MG63 (cell line): ENCODE measurements at places on chromosomes 1 and 21. TPM values are rescaled to one million over a fixed set of nuclear protein-coding genes. Genes with fewer than 3 reads are reported as not detected.

GRCh38 chr1:207981976-207982375 lies 71.1 kb upstream of the CD34 start:
- peak; percentile 24 for DNase-seq

DNA sequence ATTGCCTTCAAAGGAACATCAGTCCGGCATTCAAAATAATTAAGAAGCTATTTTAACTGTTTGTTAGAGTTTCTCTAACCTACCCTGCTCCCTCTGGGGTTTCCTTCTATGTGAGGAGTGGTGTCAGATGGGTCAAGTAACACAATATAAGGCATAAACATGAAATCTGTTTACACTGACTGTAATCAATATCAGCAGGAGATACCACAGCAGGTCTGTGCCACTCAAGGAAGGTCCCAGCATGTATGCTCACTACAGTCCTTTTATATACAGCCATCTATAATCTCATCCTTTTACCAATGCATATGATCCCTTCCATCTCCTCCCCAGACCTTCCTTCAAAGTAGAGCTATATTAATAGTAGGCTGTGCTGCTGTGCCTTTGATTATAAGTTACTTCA lies 25.4 kb downstream of the EEIG2 start:
- DNase-seq, result no peak

DNA sequence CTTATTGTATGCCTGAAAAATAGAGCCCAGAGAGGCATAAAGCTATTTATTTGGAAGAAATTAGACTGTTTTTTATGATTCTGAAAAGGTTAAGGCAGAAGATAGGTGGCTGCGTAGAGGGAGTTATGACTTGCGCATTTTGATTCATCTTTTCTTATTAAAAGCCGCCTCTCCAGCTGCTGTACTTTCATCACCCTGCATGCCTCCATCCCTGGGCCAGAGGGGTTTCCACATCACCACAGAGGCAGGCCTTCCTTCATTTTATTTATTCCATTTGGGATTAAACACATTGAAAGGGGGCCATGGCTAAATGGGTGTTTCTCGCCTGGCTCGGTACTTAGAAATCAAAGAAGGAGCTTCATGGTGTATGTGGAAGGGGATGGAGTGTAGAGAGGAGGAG lies 14.6 kb upstream of the RGS8 start:
- DNase-seq, result no peak

GRCh38 chr1:44377925-44378784 lies 23.1 kb upstream of the ERI3 start:
- peak; percentile 38 for DNase-seq

GRCh38 chr1:216500273-216500967 lies 77.2 kb upstream of the USH2A start:
- no peak for DNase-seq

GRCh38 chr1:156896490-156897033 lies 3.0 kb downstream of the PEAR1 start:
- DNase-seq, result peak; percentile 98

DNA sequence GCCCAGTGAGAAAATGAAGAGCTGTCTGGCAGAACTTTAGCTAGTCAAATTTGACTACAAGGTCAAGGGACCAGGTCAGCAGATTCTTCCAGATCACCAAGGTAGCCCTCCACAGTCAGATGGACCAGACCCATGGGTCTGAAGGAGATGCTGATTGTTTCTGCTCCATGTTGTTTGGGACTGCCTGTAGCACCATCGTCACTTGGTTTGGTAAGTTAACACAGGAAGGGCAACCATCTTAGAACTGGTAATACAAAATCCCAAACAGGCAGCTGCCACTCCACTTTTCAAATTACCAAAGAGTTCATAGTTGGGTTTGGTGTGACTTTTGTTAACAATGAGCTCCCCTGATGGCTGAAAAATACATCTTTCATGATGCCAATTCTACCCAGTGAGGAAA lies 9.0 kb downstream of the ITPKB start:
- no peak for DNase-seq

IFNAR1 gene
- 1.7 and 6.6 TPM in 2 replicates for total RNA-seq

BCL2L15 gene
- total RNA-seq, result 0.03 and 1.2 TPM in 2 replicates

CFHR2 gene
- not detected in 2 replicates for total RNA-seq

CFHR4 gene
- not detected in 2 replicates for total RNA-seq

C8B gene
- not detected in 2 replicates for total RNA-seq

IRF2BP2 gene
- total RNA-seq, result 52.8 and 67.4 TPM in 2 replicates

SPRR4 gene
- not detected in 2 replicates for total RNA-seq
